ENCODE measurements at places on chromosomes 2 and 18.

GRCh38 chr18:21272016-21272579 lies 30.1 kb downstream of the GREB1L start:
- H3K4me3 ChIP-seq, result no peak overlapping the region
- H3K4me1 ChIP-seq, result no peaks in the 10 kb centered on the region
- no peak for DNase-seq

- H3K4me3 ChIP-seq, result no peak overlapping the region
- no peaks in the 10 kb centered on the region for H3K36me3 ChIP-seq
- no peak for DNase-seq
- H3K4me1 ChIP-seq, result no peaks in the 10 kb centered on the region
Observed at GRCh38 chr18:76610933-76611749, 116.1 kb upstream of the ZNF516 start.

DNA sequence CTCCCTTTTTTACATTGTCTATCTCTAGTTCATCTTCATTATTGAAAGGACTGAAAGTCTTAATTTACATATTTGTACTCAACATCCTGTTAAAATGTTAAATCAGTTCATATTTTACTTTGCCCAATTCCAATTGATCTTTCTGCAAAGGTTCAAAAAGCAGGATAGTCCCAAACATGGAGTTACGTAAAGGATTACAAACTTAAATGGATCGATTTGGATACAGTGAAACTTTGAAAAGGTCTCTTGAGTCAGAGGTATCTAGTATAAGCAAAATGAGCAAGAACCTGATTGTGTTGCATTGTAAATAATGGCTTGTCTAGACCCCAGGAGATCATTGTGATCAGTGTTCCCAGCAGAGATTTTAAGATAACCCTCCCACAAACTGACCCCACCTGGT lies 4.1 kb downstream of the DAPL1 start:
- H3K36me3 ChIP-seq, result no peaks in the 10 kb centered on the region
- no peak overlapping the region for H3K4me3 ChIP-seq
- H3K4me1 ChIP-seq, result peaks cover 7% of the 10 kb centered on the region
- no peak for DNase-seq

- H3K36me3 ChIP-seq, result no peaks in the 10 kb centered on the region
- no peak overlapping the region for H3K4me3 ChIP-seq
- no peaks in the 10 kb centered on the region for H3K4me1 ChIP-seq
- H3K27me3 ChIP-seq, result no peaks in the 10 kb centered on the region
Observed at GRCh38 chr18:38116716-38117115, 551.1 kb upstream of the CELF4 start.

DNA sequence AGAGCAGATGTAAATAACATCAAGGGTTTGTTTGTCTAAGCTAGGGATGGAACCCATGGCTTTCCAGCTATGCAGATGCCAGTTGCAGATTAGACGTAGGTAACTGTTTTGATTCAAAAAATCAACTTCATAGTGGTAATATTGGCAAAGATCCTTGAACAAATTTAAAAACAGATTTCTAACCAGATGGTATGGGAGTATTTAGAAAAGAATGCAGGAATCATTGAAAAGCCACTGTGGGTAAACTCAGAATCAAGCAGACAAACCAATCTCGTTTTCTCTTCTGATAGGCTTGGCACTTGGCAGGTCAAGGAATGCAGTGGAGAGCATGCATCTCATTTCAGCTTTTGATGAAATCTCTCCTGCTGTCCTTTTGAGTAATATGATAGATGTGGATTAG lies 377.5 kb downstream of the CLIP4 start:
- no peak overlapping the region for H3K4me3 ChIP-seq
- H3K27ac ChIP-seq, result no peak overlapping the region
- DNase-seq, result no peak
